ENCODE measurements at places on chromosomes 4 and X. TPM values are rescaled to one million over a fixed set of nuclear protein-coding genes. Genes with fewer than 3 reads are reported as not detected.

PCYT1B gene
- total RNA-seq, result not detected

TXK gene
- total RNA-seq, result 0.43 TPM

XAGE2 gene
- not detected for total RNA-seq

GPR143 gene
- not detected for total RNA-seq

KLHL34 gene
- 4.2 TPM for total RNA-seq

MAGEB1 gene
- total RNA-seq, result not detected

DNA sequence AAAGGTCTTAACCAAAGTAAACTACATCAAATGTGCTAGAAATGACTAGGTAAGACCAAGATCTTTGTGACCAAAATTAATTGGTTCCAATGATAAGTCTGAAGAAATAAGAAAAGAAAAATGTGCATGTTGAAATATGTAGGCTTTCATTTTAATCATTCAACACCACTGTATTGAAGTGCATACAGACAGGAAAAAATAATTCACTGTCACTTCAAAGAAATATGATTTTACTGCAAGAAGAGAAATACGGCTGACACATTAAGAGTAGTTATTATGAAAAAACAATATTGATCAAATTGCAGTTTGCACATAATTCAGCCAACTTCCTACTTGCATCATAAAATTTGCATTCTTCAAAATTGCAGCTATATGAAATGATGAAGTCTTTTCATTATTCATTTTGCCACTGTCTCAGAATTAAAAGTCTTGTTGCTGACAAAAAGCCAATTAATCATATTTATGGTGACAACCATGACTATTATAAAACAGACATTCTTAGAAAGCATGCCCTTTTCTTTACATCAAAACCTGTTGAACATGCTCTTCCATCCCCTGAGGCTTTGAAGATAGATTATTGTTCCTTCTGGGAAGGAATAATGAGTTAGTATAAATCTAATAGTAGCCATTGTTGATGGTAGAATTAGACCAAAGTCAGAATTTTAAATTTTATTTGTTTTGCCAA lies 405.9 kb upstream of the MAD2L1 start:
- DNase-seq, result no peak

GRCh38 chr4:84931961-84932360 lies 34.5 kb downstream of the WDFY3 start:
- DNase-seq, result no peak

- no peak for DNase-seq
These were observed 41.7 kb downstream of the TMEM164 start for GRCh38 chrX:110044346-110045249.

DNA sequence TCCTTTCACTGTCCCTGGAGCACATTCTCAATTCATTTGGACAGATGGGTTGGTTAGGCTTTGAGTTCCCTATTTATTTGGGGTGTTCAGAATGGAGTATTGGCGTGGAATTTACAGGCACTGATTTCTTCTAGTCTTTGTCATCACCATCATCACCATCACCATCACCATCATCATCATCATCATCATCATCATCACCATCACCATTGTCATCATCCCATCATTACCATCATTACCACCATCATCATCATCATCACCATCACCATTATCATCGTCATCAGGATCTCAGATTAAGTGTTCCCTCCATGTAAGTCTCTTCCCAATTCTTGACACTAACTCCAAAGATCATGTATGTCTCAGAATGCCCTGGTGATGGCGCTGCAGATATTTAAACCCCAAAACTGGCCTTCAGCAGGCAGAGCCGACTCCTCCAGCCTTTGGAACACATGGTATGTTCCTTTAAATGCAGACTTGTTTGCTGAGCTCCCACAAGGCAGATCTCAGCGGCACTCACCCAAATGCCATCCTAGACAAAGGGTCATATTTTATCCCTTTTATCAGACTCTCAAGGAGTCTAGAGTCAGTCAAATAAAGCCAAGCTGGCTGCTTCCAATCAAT lies 19.8 kb upstream of the FAM9A start:
- DNase-seq, result no peak

GRCh38 chrX:41350150-41350975 lies 16.4 kb downstream of the DDX3X start:
- no peak for DNase-seq

DNA sequence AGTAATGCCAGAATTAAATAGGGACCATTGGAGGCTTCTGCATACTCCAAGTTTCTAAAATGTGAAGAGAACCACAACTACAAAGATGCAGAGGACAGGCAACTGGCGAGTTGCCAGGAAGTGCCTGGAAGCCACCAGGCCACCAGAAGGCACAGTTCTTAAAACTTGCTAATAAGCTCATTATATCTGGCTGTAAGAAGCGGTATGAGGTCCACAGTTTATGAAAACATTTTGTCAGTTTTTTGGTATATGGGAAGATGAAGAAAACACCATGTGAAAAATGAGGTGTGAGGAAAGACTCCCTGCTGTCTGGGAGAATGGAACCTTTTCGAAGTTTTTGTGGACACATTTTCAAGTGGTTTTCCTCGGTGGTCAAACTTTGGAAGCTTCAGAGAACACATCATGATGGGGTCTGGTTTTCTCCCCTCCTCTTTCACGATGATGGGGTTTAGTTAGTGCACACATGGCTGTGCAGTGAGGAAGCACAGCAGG lies 202.7 kb downstream of the NR3C2 start:
- DNase-seq, result no peak
